Renal pelvis (tissue), 12 donors: ENCODE measurements at places on chromosomes 16 and 17. TPM values are rescaled to one million over a fixed set of nuclear protein-coding genes. Genes with fewer than 3 reads are reported as not detected.

- DNase-seq = no peak
These were observed 6.0 kb downstream of the STAC2 start for GRCh38 chr17:39219647-39220154.

GRCh38 chr17:19375732-19376131 is 2.6 kb upstream of the MAPK7 start:
- DNase-seq = no peak

NDUFAF8 gene
- polyA plus RNA-seq = 44.6 TPM

DNA sequence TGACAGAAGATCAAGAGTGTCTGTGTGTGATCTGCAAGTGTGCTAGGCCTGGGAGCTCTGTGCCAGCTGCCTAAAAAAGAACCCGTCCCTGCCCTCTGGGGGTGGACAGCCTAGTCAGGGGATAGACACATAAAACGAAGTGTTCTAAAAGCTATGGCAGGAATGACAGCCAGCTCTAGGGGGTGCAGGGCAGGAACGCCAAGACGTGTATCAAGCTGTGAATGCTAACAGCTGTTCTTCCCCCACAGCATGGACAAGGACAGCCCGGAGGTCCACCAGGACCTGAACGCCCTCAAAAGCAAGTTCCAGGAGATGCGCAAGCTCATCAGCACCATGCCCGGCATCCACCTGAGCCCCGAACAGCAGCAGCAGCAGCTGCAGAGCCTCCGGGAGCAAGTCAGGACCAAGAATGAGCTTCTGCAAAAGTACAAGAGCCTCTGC is 5.1 kb downstream of the RASD1 start:
- no peak for DNase-seq

DNA sequence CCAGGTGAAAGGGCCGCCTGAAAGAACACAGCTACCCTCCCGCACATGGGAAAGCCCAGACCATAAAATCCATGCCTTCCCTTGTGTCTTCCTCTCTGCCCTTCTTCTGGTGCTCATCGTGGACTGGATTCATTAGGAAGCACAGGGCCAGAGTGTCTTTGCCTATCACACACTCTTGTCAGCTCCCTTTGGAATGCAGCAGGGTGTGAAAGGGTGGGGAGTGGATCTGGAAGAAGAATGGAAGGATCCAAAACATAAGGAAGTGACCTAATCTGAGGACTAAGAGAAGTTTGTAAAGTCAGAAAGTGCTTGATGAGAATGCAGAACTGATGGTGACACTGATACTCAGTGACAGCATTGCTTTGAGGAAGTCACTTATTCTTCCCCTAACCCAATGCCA is 1147.3 kb upstream of the GOT2 start:
- no peak for DNase-seq

DNA sequence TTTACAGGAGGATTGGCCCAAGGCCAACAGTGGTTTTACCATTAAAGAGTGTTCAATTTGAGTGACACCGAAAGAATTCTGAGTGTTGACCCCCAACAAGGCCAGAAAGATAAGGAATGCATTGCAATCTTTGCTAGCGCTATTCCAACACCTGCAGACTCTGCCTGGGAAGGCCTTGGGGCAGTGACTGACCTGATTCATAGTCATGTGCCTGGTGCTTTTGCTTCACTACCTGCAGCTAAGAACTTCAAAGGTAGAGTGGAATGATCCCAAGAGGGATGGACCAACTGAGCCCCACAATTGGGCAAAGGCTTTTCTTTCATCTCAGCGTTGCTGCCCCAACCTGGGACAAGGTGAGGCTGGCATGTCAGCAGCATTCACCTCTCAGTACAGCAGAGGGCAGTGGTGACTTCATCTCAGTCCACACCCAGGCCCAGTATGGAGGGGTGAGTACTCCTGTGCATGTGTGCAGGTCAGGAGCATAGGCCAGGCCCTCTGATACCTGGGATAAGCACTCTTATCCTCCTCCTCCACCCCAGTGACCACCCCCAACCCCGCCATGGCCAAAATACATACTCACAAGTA is 149.6 kb upstream of the GNAO1 start:
- peak; percentile 10 for DNase-seq

GRCh38 chr16:1497014-1497598 is 3.9 kb downstream of the TELO2 start:
- no peak for DNase-seq

DNA sequence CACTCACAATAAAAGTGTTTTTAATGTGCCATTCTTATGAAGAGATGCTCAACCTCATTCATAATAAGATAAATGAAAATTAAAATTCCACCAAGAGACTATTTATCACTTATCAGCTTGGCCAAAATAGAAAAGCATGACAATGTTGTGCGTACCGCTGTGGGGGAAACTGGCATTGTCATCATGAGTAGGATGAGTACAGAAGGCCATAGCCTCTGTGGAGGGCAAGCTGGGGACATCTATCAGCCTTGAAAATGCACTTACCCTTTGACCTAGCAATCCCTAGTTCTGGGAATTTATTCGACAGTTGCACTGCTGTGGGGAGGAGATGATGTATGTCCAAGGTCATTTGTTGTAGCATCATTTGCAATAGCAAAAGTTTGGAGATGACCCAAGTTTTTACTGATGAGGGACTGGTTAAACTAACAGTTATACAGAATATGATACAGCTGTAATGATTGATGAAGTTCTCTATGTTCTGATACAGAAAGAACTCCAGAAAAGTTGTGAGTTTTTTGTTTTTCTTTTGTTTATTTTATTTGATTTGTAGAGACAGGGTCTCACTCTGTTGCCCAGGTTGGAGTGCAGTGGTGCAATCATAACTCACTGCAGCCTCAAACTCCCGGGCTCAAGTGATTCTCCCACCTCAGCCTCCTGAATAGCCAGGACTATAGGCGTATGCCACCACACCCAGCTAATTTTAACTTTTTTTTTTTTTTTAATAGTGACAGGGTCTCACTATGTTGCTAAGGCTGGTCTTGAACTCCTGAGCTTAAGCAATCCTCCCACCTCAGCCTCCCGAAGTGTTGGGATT is 13.7 kb upstream of the PRKCB start:
- DNase-seq = no peak

DNA sequence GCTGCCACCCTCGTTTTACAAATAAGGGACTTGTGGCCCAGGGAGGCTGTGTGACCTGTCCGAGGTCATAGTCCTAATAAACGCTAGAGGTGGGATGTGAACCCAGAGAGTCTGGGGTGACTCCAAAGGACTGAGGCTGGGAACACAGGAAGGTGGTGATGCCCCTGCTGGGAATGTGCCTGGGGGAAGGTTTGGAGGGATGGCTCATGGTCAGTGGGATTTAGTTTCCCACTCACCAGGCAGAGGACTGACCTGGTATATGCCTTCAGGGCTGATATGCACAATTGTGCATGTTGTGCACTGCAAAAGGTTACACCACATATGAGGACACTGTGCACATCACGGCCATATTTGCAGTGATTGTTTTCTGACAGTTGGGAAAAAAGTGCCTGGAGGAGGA is 13.9 kb upstream of the WNT9B start:
- DNase-seq = no peak
